ENCODE measurements at places on chromosomes 1 and 21.

- no peak for DNase-seq
Observed at GRCh38 chr1:47738560-47739182, 258.5 kb downstream of the TRABD2B start.

DNA sequence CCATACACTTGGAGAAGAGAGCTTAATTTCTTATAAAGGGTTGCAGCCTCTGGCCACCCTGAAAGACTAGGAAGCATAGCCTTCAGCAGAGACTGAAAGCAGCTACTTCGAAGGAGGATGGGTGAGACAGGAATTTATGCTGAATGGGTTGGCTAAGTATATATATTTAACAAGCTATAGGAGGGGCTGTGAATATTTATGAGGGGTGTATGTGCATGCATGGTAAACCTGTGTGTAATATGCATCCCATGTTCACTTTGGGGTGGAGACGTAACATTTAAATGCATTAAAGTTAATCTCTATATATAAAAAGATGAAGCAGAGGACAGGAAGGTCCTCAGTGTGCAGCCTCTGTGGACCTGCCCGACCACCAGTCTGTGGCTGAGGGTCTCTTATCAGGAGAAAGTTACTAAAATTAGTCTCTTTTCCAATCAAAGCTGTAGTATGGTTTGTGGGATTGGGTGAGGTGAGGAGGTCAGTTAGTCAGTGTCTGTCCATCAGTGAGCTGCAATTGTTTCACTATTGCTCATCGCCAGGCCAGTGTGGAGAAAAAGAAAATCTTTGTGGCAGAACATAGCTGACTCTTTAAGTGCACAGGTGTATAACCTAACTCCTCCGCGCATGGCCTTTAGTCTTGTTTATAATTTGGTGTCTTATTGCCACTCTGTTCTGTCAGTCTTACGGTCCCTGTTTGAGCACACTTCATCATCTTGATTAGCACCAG lies 35.4 kb upstream of the DSCAM start:
- DNase-seq, result no peak

DNA sequence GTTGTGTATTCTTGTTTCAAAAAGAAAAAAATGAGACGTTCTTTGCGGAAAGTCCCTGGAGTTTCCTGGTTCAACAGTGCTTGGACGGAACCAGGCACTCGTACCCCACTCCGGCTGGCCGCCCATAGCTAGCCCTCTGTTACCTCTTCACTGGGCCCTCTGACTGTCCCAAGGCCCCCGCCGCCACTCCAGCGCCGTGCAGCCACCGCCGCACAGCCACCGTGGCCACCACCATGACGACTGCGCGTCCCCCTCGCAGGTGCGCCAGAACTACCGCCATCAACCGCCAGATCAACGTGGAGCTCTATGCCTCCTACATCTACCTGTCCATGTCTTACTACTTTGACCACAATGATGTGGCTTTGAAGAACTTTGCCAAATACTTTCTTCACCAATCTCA lies 9.6 kb downstream of the SNIP1 start:
- DNase-seq, result no peak

DNA sequence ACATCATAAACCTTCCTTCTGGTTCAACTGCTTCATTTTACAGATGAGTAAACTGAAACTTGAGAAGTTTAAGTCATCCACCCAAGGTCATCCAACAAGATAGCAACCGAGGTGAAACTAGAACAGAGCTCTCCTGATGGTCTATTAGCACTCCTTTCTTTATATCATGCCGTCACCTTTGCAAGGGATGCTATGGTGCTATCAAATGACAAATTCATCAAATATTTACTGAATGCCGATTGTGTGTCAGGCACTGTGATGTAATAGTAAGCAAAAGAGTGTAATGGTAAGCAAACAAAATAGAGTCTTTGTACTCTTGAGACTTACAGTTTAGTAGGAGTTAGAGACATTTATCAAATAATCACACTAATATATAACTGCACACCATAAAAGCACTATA lies 14.0 kb upstream of the SGIP1 start:
- no peak for DNase-seq

DNA sequence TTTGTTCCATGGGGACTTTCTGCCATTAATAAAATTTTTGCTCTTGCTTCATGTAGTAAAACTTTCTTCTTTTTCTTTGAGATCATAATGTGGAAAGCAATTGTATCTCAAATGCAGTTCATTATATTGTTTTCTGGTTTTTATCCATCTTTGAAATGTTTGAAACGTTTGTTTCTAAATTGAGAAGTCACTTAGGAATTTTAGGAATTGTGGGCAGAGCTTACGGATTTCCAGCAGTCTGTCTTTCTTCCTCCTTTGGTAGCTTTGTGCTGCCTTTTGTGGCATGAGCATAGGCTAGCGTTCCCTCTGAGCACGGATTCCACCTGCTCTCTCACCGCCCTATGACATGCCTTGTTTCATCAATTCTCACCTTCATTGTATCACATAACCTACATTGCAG lies 2.9 kb upstream of the ST6GALNAC5 start:
- no peak for DNase-seq

GRCh38 chr1:154276797-154277196 lies 4.4 kb downstream of the HAX1 start:
- DNase-seq, result no peak

- DNase-seq, result no peak
Observed at GRCh38 chr21:26120828-26121227, 49.7 kb downstream of the APP start.

- no peak for DNase-seq
Observed at GRCh38 chr1:75273110-75273509, 138.9 kb downstream of the LHX8 start.

DNA sequence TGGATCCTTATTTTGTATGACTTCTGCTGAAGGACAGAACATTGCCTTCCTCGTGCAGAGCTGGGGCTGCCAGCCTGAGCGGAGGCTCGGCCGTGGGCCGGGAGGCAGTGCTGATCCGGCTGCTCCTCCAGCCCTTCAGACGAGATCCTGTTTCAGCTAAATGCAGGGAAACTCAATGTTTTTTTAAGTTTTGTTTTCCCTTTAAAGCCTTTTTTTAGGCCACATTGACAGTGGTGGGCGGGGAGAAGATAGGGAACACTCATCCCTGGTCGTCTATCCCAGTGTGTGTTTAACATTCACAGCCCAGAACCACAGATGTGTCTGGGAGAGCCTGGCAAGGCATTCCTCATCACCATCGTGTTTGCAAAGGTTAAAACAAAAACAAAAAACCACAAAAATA lies 27.5 kb upstream of the KDM4A start:
- DNase-seq, result no peak

DNA sequence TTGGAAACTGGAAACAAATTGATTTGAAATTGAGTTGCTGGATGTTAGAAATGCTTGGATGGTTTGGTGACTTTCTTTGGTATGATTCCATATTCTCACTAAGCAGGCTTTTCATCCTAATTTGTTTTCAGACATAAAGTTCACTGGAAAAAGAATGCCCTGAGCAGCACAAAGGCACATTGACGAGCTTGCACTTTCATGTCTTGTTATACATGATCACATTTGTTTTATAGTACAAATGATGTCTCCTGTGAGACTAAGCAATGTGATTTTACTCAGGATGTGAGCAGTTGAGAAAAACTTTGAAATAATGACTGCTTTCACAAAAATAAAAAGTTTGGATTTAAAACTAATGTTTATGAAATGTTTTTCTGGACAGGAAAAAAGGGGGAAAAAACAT lies 63.6 kb downstream of the KCNT2 start:
- no peak for DNase-seq

DNA sequence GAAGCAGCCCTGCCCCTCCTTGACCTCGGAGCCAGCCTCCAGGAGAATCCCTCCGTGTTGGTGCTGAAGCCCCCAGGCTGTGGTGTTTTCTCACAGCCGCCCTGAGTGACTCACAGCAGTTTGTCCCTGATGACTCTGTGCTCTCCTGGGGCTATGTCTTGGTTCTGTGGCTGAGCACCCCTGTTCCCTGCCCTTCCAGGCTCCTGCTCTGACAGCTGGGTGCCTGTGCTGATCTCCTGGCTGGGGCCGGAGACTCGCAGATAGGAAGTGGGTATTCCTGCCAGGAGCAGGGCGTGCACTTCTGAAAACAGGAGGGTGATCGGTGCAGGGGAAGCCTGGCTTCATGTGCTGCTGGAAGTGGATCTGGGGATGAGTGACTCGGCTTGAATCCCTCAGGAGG lies 34.5 kb downstream of the POFUT2 start:
- no peak for DNase-seq

- no peak for DNase-seq
Observed at GRCh38 chr1:86504137-86504479, 35.4 kb downstream of the CLCA1 start.

Data from HCT116 (cell line).